ENCODE measurements at places on chromosomes 6 and 20.
A peak's percentile ranks its signal among the peaks of the same experiment; 100 is the strongest.

DNA sequence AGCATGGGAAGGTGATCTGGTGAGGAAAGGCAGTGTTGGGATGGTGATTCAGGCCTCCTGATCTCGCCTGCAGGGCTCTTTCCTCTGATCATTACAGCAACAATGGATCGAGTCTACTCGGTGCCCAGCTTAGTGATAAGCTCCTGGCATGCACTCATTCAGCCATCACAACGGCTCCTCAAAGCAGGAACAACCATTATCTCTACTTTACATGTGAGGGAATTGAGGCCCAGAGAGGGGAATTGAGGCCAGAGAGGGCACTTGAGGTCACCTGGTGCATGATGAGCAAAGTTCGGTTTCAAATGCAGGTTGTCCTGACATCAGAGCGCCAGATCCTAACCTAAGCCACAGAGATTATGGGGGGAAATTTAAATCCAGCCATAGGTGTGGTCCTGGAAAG lies 42.0 kb upstream of the BPIFA2 start:
- no peak for DNase-seq

- DNase-seq, result no peak
Measured at GRCh38 chr6:9647071-9647445, 767.8 kb downstream of the TFAP2A start.

DNA sequence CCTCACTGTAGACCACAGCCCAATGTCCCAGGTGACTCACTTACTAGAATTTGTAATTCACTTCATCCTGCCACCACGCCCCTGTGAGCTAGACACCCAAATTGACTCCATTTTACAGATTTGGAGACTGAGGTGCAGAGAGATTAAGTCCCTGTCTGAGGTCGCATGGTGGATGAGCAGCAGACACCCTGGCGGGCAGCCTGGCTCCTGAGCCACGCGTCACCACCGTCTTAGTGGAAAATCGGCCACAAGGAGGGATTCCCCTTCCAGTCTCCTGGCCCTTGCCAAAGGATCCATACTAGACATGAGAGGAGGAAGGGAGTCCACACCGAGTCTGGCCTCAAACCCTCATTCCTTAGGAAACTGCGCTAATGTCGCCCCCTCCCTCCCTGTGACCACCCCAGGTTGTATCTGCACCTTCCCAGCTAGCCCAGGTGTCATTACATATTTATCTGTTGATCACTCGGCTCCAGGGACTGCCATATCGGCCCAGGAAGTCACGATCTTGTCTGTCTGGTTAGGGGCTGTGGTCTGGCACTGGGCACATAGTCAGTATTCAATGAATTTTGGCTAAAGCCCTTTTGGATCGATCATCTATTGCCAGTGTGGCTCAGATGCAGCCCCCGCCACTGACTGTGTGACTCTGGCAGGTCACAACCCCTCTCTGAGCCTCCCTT lies 25.7 kb upstream of the PTGIS start:
- DNase-seq, result no peak

DNA sequence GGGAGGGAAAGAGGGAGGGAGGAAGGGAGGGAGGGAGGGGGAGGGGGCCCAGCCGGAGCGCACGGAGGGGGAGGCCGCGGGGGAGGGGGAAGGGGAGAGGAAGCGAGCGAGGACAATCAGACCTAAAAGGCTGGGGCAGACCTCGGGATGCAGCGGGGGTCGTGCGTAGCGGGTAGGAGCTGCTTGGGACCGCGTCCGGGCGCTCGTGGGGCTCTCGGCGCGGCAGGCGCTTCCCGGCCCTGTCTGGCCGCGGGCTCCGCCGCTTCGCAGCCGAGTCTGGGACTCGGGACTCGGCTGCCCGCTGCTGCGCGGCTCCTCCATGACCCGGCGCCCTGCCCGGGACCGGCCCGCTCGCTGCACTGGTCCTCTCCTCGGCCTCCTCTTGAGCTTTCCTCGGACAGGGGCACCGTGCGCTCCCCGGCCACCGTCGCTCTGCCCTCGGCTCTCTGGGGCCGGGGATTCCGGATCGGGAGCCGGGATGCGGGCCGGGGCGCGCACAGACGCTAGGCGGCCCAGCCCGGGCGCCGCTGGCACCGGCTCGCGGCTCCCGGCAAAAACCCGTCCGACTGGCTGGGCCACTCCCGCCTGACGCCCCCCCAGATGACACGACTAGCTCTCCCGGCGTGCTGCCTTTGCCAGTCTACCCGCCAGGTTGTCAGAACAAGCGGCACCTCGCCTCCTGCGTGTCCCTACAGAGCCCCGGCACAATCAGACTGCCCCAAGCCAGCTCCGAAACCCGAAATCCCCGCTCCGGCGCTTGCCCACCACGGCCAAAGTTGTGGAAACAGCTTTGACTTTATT lies 2.2 kb downstream of the TFAP2A start:
- DNase-seq, result peak; percentile 47

DNA sequence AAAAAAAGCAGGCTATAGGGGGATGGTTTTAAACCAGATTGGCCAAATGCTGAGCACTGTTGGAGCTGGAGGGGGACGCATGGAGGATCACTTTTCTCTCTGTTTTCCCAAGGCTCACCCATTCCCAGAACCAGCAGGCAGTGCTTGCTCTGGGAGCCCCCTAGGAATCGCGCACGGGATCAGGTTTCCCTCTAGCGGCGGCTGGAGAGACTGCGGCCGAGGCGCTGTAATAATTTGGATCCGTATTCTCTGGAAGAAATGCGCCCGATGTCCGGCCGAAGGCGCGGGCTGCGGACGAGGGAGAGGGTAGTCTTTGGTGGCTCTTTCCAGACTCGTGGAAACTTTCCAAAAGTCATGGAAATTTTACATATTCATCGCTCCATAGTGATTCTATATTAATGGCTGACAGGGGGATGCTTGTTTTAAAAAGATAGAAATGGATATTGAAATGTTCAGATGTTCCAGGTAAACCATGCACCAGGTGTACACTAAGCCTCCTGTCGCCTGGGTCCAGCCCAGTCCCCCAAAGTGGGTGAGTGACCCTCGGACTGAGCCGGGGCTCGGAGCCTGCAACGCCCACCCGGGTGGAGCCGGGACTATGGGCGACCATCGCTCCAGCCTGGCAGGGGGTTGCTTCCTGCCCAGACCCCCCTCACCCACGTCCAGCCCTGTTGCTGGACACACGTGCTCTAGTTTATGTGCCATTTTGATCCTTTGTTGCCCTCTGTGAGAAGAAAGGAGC lies 78.7 kb upstream of the PHACTR3 start:
- DNase-seq, result peak; percentile 47

GRCh38 chr6:47147836-47148344 lies 105.8 kb upstream of the ADGRF1 start:
- no peak for DNase-seq

DNA sequence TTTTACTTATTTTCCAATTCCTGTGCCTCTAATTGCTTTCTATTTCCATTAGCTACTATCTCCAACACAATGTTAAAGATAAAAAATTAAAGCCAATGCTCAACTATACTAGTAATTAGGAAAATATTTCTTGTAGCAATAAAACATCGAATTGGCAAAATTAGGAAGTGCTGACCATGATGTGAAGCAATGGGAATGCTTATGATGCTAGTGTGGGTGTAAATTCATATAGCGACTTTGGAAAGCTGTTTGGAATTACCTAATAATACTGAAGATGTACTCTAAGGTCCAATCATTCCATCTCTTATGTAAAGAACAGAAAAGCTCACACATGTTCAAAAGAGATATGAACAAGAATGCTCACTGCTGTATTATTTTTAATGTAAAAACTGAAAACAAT lies 78.2 kb downstream of the UBE3D start:
- DNase-seq, result no peak

- DNase-seq, result no peak
Measured at GRCh38 chr6:111565326-111566221, 40.1 kb downstream of the TRAF3IP2 start.

GRCh38 chr6:127115746-127116145 lies 2.7 kb upstream of the RSPO3 start:
- DNase-seq, result no peak

DNA sequence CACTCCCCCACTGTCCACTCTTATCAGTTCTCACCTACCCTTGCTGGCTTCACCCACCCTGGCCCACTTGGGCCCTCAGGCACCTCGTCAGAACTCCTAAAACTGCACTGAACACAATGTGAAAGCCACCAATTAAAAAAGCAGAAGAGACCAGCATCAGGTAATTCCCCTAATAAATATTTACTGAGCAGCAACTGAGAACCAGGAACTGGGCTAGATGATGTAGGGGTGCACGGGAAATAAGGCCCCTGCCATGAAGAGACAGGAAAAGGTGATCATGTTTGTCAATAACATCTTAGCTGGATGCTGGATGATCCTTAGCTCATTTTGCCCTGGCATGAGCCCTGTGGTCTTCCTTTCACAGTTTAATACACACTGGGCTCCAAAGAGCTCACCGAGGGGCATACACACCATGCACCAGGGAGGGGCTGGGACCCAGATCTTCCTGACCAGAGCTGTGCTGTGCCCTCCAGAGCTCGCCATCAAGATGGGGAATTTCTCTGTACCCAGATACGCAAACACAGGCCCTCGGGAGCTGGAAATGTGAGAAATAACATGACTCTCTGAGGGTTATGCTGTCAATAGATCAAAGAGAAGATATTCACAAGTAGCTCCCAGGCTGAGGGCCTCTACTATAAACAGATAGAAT lies 113.6 kb upstream of the SLC22A16 start:
- no peak for DNase-seq

- DNase-seq, result no peak
Measured at GRCh38 chr6:143772116-143773086, 70.7 kb upstream of the LTV1 start.

DNA sequence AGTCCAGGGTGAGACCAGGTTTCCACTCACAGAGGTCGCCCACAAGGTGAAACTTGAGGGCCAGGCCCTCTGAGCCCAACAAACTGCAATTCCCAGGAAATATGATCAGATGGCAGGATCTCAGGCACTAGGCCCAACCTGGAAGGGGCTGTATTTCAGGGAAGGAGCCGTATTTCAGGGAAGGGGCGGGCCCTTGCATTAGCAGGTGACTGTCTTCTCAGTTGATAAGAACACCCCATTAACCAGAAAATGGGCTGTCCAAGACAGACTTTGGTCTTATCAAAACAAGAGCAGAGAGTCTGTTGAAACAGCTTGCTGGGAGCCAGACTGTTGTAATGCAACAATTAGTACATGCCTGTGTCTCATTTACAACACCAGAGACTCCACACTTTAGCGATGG lies 10.9 kb upstream of the BNIP5 start:
- DNase-seq, result no peak
